Posterior vena cava (tissue), 2 donors: ENCODE measurements at places on chromosomes 7 and 10. TPM values are rescaled to one million over a fixed set of nuclear protein-coding genes. Genes with fewer than 3 reads are reported as not detected.
A peak's percentile ranks its signal among the peaks of the same experiment; 100 is the strongest.

The OSBPL3 gene
- 5.0 TPM for total RNA-seq

The ITGA8 gene
- total RNA-seq: 227 TPM

The CNNM1 gene
- total RNA-seq: 0.19 TPM

The ADAMTS14 gene
- 0.19 TPM for total RNA-seq

The JCAD gene
- 113 TPM for total RNA-seq

The NYAP1 gene
- 0.86 TPM for total RNA-seq

The MOGAT3 gene
- total RNA-seq: not detected

The TRIM56 gene
- total RNA-seq: 33.0 TPM

The JAKMIP3 gene
- 0.60 TPM for total RNA-seq

- DNase-seq: no peak
These were observed 207.0 kb upstream of the ZMIZ1 start for GRCh38 chr10:78861529-78862327.

- DNase-seq: no peak
These were observed 236.6 kb upstream of the GRB10 start for GRCh38 chr7:51019191-51019844.

DNA sequence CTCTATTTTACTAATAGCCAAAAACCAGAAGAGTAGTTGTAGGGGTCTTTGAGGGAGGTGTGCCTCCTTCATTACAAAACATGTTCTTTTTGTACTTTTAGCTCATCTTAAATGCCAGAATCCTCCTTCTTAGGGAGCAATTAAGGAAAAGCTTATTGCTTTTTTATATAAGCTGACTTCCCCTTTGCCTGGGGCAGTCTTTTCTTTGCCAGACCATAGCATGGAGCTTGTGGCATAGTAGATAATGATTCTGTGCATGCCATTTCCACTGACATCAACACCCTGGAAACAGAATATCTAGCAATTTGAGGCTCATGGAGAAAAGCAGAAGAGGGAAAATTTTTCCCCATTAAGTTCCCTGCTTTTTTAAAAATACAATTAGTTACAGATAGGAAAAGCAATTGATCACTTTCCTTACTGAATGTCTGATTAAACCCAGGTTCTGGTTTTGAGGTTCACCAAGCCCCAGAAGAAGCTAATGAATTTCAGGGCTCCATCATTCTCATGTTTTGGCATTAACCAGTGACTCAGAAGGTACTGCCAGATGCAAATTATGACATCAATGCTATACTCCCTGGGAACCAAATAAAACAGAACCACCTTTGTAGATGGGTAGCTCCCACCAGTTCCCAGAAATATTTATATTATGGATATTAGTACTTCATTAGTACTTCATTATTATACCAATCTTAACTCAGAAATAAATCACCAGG, 410.6 kb downstream of the KCNMA1 start:
- no peak for DNase-seq

GRCh38 chr7:80847027-80847426, 71.8 kb downstream of the SEMA3C start:
- DNase-seq: no peak

DNA sequence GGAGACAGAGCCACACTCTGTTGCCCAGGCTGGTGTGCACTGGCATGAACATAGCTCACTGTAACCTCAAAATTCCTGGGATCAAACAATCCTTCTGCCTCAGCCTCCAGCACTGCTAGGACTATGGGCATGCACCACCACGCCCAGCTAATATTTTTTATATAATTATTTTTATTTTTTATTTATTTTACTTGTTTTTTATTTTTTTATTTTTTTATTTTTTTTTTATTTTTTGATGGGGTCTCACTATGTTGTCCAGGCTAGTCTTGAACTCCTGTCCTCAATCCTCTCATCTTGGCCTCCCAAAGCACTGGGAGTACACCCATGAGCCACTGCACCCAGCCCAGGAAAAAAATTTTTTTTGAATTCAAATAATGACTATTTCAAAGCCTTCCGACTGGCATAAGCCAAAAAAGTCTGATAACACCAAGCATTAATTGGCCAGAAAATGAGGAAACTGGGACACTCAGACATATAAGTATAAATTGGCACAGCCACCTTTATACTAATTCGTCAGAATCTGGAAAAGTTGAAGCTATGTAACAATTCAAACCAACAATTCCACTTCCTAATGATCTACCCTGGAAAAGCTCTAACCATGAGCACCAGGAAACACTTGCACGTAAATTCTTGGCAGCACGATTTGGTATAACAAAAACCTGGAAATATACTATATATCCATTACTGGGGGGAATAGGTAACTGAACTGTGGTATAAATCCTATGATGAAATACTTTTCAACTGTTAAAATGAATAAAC, 6.3 kb downstream of the ZC3HAV1 start:
- DNase-seq: no peak

DNA sequence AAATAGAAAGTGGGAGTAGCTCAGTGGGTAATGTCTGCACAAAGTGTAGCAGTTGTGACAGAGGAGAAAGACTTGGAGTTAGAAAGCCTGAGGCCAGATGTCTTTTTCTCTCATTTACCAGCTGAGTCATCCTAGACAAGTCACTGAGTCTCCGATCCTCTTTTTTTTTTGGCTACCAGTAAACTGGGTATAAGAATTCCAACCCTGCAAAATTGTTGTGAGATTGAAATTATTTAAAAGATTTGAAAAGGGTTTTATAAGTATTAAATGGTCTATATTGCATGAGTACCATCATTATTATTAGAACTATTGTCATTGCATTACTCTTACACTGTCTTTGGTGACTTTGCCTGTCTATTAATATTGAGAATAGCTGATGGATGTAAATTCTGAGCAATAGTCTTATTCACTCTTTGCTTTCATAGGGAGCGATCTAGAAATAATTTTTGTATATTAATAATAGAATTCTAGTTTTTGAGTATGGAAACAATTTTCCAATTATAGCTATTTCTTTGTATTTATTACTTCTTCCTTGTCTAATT, 74.0 kb downstream of the ARID5B start:
- DNase-seq: no peak

- DNase-seq: peak; percentile 91
These were observed 3.6 kb downstream of the FAM53B start for GRCh38 chr10:124740369-124741280.

- DNase-seq: peak; percentile 95
These were observed 1.2 kb upstream of the SGMS1 start for GRCh38 chr10:50624866-50625501.

- no peak for DNase-seq
These were observed 2.8 kb upstream of the CLDN15 start for GRCh38 chr7:101240226-101241014.

DNA sequence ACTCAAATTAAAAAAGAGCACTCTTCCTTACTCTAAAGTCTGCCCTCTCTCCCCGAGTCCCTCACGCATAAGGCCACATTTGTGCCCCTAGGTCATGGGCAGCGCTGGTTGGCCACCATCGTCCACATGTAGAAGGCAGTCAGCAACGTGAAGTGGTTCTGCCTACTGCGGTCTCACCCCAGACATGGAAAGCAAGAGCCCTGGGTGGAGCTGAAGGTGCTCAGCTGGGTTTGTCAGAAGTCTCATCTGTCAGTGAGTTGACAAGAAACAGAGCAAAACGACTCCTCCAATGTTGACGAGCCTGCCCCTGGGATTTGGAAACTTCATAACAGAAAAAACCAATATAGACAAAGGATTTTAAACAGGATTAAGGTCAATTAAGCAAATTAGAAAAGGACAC, 192.3 kb upstream of the PRSS58 start:
- no peak for DNase-seq

- no peak for DNase-seq
These were observed 45.4 kb downstream of the HSPA12A start for GRCh38 chr10:116696919-116697318.

DNA sequence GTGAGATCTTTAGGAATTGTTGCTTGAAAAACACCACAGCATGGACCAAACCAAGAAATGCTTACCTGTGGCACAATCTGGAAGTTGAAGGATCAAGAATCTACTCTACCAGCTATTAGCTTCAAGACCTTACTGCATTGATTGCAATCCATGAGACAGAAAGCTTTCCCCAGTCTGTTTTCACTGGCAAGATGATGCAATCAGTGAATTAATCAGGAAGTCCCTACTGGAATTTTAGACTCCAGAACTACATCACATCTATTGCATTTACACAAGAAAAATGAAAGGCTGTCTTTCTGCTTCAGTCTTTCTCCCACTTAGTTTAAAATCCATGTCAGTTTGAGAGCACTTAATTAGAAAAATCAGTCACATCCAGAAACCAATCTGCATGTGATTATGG, 191.7 kb downstream of the TFEC start:
- DNase-seq: no peak

GRCh38 chr10:114779803-114780576, 41.6 kb upstream of the FHIP2A start:
- no peak for DNase-seq

DNA sequence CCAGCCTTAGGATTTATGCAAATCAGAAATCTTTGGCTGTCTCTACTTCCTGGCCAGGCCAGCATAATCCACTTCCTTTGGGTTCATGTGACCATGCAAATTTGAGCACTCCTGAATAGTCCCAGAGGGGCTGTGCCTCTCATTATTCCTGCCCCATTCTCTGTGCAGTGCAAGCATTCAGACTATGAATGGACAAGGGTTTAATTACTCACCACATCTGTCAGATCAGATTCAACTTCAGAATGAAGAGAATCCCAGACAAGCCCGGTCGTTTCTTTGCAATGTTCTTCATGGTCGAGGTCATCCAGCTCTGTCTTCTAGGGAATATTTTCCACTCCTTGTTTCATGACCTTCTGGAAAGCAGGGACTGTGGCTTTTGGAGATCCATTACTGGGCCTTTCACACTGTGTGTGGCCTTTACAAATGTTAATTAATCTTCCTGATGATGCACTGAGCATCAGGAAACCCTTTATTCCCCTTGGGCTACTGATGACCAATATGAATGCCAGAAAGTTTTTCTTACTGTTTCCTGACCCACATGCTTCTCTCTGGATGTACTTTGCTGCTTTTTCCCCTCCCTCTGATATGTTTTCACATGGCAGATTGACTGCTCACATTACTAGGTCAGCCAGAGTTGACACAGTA, 217.6 kb upstream of the TCF7L2 start:
- DNase-seq: no peak

DNA sequence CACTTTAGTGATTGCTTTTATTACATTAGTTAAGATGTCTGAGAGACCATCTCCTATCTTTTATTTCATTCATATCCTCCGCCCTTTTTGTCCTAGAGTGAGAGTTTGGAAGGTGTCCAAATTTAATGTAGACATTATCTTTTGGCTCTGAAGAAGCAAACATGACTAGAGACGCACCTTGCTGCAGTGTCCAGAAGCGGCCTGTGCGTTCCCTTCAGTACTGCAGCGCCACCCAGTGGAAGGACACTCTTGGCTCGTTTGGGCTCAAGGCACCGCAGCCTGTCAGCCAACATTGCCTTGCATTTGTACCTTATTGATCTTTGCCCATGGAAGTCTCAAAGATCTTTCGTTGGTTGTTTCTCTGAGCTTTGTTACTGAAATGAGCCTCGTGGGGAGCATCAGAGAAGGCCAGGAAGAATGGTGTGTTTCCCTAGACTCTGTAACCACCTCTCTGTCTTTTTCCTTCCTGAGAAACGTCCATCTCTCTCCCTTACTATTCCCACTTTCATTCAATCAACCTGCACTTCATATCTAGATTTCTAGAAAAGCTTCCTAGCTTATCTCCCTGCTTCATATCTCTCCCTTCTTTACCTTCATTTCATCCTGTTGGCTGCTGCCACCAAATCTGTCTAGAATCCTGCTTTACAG, 10.4 kb upstream of the CLCN1 start:
- peak; percentile 92 for DNase-seq

GRCh38 chr10:113552701-113553100, at the start of gene HABP2:
HABP2 (plus strand) TSS chr10:113553053; CDS start chr10:113553122, 69 bp downstream.
- no peak for DNase-seq

GRCh38 chr10:8951440-8952089, 897.1 kb downstream of the GATA3 start:
- DNase-seq: no peak

GRCh38 chr10:103916876-103917275, 1.1 kb downstream of the STN1 start:
- DNase-seq: no peak

DNA sequence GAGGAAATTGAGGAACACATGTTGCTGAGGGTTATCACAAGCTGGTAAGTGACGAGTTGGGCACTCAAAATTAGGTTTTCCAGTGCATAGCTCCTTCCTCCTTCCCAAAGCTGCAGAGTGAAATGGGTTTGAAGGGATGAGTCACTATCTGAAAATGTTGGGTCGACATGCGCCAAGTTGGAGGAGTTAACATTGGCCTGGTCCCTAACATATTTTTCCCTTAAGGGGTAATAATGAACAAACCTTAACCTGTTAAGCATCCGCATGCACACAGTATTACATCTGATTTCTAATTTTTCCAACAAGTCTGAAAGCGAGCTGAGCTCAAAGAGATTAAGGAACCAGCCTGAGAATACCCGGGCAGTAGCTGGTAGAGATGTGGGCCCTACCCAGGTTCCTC, 20.7 kb upstream of the TECTB start:
- no peak for DNase-seq

- no peak for DNase-seq
These were observed 124.6 kb downstream of the CCNY start for GRCh38 chr10:35460852-35461460.

DNA sequence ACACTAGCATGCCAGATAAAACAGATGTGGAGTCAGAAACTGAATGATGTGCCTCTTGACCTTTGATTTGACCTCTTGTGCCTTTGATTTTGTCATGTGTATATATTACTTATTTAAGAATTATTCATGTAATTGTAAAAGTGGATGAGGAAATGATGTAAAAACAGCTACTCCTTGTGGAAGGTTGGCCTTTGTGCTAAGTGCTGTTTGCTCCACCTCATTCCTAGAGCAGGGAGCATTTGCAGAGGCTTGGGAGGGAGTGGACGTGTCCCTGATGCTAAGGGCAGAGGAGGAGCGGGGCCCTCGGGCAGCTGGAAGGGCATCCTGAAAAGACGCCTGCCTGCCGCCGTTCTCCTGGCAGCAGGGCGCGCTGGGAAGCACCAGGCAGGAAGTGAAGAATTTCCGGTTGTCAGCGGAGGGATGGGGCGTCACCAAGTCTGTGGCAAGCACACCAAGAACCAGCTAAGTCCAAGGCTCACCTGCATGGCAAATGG, 197.6 kb upstream of the ZNF32 start:
- DNase-seq: no peak

DNA sequence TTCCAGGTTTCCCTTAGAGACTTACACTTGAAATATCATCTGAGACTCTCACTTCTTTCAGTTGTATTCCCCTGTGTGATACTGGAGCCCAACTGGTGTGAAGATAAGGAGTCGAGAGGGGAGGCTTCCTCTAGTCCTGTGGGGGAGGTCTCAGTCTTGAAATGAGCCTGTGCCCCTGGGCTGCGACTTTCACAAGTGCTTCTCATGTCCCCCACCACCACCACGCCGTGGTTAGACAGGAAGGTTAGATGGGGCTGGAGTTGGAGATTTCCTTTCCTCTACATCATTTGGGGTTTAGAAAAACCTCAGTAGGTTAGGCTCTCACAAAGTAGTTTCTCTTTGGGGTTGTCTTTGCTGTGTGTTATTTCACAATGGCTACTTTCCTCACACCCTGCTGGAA, 25.6 kb upstream of the MKX start:
- DNase-seq: no peak
